Adipose tissue (tissue), 3 donors: ENCODE measurements at places on chromosomes 6 and 20. TPM values are rescaled to one million over a fixed set of nuclear protein-coding genes. Genes with fewer than 3 reads are reported as not detected.

Gene SNAI1
- polyA plus RNA-seq = 2.8 TPM

Gene MYLK4
- polyA plus RNA-seq = 0.34 TPM

Gene EXOC2
- polyA plus RNA-seq = 9.2 TPM

Gene LRRC1
- polyA plus RNA-seq = 6.4 TPM

Gene TTBK1
- polyA plus RNA-seq = 0.10 TPM

Gene TBXT
- not detected for polyA plus RNA-seq

Gene OPRM1
- polyA plus RNA-seq = not detected

Gene HLA-DOB
- polyA plus RNA-seq = 0.58 TPM

Gene FLRT3
- 0.54 TPM for polyA plus RNA-seq

Gene CRIP3
- 1.4 TPM for polyA plus RNA-seq

Gene PRPH2
- 0.77 TPM for polyA plus RNA-seq

Gene TAPBP
- 26.3 TPM for polyA plus RNA-seq

Gene FITM2
- polyA plus RNA-seq = 6.1 TPM

Gene SPATA25
- polyA plus RNA-seq = 2.7 TPM

Gene SLX4IP
- polyA plus RNA-seq = 1.1 TPM

Gene MDFI
- 178 TPM for polyA plus RNA-seq

Gene TULP1
- polyA plus RNA-seq = 0.13 TPM

Gene FOXA2
- 2.0 TPM for polyA plus RNA-seq

Gene AGER
- polyA plus RNA-seq = 3.1 TPM

Gene STX11
- polyA plus RNA-seq = 3.2 TPM

Gene ADGRG6
- 2.8 TPM for polyA plus RNA-seq

Gene MUC22
- polyA plus RNA-seq = not detected

Gene PROKR2
- not detected for polyA plus RNA-seq

Gene HAO1
- polyA plus RNA-seq = not detected

Gene LY86
- polyA plus RNA-seq = 0.28 TPM

Gene MUC21
- polyA plus RNA-seq = 1.1 TPM

Gene EDN1
- 5.8 TPM for polyA plus RNA-seq

Gene CCN6
- not detected for polyA plus RNA-seq

Gene RNF217
- 10.1 TPM for polyA plus RNA-seq

Gene LPA
- not detected for polyA plus RNA-seq
